ENCODE measurements at places on chromosomes 11 and 22.

DNA sequence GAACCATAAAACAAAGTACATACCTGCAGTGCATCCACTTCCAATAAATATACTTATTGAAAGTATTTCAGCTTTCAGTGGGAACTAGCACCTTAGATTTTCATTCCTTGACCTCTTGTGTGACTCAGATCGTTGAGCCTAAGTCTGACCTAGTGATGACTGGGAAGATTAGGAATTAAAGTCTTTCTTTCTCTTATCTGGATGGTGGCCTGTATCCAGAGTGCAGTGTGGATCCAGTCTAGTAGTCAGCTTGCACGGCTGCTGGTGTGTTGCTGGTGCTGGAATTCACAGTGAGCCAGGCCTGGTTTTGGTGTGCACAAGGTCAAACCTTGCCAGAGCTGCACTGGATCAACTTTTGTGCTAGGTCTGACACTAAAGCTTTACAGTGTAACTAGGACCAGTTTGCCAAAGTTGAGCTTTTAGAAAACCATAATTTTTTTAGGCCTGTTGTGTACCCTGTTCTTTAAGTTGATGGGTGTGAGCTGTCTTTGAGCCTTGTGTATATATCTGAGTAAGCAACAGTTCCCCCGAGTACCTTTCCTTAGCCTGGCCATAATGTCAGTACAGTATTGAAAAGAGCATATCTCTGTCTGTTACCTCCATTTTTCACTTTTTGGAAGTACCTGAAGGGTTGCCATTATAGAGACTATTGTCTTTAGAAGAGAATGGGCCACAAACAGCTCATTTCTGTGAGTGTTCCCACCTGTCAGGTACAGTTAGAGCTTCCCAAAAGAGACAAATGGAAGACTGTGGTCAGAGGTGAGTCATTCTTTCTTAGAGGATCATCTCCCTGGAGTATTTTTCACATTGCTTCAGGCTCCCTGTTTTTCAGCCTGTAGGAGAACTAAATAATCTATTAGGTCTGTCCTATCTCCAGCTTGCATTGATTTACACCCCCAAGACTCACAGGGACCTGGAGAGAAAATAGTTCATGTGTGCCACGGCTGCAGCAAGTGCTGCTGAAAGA is 89.8 kb downstream of the ALX4 start:
- no peak for DNase-seq

DNA sequence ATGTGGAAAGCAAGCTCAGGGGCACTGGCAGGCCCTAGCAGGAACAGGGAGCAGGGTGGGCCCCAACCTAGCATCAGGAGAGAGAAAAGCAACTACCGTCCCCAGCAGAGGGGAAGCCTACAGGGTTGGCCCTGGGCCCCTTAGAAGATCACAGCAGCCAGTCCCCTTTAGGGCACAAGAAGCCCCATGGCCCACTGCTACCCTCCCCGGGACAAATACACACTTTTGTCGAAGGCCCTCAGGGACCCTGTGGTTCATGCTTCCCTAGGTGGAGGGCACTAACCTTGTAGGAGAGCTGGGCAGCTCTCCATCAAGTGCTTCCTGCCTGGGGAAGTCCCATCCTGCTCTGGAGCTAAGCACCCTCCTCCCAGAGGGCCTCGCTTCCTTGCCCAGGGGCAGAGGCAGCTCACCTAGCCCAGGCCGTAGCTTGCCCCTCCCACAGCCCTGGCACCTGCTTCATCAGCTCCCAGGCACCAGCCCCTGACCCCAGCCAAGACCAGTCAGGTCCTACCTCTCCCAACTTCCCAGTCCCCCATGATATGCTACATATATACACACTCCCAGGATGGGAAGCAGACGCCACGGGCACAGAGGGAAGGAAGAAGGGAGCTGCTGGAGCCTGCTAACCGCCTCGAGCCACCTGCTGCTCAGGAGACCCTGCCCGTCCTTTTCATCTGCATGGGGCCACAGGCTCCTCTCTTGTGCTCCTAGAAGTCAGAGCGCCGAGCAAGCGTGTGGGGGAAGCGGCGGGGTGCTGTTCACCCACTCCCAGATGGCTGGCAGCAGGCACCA is 20.1 kb downstream of the SUN2 start:
- no peak for DNase-seq

GRCh38 chr11:57798905-57799559 is 37.4 kb downstream of the CTNND1 start:
- no peak for DNase-seq

GRCh38 chr22:17637490-17638181 is 921 bp upstream of the BCL2L13 start:
- no peak for DNase-seq

GRCh38 chr11:122131126-122131525 is 15.1 kb upstream of the BLID start:
- DNase-seq: no peak

- no peak for DNase-seq
Measured at GRCh38 chr11:57181678-57182305, at the start of gene LRRC55. Gene LRRC55, plus strand, starts transcription at chr11:57181953. Its CDS starts 70 bp downstream, at chr11:57182023.

- no peak for DNase-seq
Measured at GRCh38 chr11:976431-977160, 50.9 kb downstream of the AP2A2 start.

- no peak for DNase-seq
Measured at GRCh38 chr11:32391956-32392553, 43.3 kb downstream of the WT1 start.

- no peak for DNase-seq
Measured at GRCh38 chr11:65316227-65317024, 1.8 kb downstream of the CDC42EP2 start.

DNA sequence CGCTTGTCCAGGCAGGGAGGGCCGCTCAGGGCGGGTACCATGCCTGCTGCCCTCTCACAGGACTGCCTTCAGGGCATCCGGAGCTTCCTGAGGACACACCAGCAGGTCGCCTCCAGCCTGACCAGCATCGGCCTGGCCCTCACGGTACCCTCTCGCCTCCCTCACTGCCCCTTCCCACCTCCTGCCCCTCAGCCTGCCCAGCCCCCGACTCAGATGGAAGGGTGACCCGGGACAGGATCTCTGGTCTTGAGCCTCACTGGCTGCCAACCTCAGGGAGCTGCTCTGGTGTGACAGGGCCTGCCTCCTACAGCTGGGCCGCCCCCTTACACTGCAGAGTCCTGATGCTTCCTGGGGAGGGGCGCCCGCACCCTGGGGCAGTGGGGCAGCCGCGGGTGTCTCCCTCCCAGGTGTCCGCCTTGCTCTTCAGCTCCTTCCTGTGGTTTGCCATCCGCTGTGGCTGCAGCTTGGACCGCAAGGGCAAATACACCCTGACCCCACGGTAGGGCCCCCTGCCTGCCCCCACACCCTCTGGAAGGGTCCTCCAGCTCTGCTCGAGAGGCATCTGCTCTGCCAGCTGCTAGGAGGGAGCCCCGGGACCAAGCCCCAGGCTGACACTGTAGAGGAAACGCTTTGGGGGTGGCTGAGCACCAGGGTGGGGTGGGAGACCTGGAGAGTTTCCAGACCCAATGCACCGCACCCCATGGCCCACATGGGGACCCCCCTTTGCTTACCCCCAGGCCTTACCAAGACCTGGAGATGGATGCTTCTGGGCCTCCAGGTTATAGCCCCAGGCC is 14.6 kb downstream of the TSPAN32 start:
- no peak for DNase-seq

- DNase-seq: no peak
Measured at GRCh38 chr11:5626196-5626595, 1.4 kb downstream of the TRIM34 start.

DNA sequence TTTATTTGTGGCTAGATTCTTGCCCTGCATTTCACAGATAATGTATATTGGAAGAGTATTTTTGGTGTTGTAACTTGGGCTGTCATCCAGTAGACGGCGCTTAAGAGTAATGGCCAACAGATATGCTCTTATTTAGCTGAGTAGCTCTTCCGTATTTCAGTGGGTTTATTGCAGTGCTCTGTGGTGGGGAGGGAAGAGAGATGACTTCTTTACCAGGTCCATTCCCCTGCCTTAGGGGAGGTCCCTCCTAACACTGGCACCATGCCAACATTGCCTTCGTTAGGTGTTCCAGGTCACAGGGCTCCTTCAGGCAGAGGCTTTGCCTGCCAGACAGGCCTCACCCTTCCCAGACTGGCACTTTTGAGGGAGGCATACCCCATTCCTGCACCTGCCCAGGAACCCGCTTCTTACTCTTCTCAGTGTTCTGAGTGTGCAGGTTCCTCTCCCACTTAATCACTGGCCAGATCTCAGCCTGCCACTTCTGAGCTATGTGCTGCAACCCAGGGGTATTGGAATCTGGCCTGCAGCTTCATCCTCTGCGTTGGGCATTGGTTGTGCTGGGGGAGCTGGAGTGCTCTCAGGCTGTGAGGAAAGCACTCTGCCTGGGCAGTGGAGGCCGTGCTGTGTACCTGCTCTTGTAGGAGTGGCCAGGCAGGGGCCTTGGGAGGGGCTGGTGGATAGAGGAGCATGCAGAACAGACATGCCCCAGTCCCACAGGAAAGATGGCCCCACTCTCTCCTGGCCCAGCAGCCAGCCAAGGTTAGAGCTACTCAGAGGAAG is 29.4 kb upstream of the SLN start:
- no peak for DNase-seq

DNA sequence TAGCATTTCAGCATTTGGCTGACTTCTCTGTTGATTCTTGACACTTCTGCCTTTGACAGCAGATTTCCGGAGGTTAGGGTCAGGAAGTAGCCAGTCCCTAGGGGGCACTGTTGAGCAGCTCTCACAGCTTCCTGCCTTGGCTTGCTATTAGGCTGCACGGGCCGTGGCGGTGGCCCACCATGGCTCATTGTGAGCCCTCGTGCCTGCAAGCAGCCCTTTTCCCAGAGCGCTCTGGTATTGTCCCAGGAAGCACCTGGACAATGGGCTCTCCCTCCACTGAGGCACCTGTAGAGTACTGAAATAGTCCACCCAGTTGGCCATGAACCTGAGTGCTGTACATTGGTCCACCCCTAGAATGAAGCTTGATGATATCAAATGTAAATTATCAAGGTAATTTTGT is 100.2 kb upstream of the GAL start:
- DNase-seq: peak; percentile 44

GRCh38 chr11:13661074-13661623 is 7.3 kb upstream of the FAR1 start:
- DNase-seq: no peak

DNA sequence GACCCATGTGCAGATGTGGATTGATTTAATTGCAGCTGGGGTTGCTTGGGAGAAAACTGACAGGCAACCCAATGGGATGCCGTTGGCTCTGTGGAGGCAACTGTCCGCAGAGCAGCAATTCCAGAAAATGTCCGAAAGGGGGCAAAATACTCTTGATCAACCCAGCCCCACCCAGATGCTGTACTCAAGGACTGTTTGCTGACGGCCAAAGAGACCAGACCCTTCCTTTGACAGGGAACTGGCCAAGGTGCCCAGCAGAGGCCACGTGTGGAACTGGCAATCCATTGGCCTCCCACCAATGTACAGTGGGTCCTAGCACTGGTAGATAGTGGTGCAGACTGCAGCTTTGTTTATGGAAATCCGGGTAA is 29.7 kb upstream of the KCNA4 start:
- no peak for DNase-seq

DNA sequence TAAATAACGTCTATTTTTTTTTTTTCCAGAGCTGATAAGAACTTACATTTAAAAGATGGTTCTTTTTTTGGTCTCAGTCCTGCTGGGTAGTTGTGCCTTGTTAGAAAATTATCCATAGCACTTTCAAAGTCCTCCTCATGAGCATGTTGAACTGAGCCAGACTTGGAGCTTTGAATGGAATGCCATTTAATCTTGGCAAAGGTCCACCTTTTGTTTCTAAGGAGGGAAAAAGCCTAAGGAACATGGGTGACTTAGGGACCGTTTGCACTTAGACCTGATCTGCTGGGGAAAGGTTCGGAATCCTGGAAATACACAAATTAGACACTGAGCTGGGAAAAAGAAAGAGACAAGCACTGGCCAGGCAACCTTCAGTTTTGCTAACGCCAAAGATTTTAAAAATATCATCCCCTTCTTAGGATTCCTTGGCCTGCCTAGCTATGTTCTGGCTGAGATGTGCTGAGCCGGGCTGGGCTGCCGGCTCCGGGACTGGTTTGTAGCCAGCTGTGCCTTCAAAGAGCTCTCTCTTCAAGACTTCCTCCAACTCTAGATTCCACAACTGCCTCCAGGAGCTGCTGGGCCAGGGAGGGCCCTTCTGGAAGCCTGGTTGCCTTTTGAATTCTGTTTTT is 67.4 kb downstream of the ENDOD1 start:
- no peak for DNase-seq

DNA sequence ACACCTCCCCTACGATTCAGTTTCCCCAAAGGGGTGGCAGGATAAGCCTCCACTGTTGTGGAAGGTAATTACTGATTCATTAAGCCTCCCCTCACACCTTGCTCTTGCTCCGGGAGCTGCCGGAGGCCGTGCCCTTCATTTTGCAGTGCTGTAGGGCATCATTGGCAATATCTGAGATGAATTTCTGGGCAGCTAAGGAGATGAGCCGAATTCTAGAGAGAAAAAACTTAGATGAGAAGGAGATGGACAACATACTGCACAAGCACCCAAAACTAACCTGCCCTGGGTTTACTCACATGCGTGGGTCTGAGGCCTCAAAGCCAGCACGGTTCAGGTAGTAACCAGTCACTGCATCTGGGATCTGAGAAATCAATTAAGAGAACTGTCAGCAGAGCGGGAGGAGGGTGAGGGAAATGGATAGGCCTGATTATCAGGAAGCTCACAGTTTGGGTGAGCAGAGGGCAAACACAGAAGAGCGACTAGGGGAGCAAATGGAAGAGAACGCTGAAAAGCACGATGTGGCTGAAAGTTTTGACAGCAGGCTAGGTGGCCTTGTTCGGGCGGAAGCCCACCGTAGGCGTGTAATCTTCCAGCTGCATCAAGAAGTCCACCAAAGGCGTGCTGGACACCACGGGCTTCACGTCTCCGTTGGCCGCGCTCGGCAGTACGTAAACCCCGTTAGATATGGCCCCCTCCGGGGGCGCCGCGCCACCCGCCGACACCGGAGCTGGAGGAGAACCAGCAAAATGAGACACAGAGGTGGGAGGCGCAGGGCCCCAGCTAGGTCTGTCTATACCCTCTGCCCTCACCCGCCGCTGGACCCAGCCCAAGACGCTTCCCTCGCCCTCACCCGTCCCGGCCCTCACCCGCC is 689 bp downstream of the TAF10 start:
- DNase-seq: no peak

GRCh38 chr11:75760243-75760642 is 8.3 kb upstream of the DGAT2 start:
- no peak for DNase-seq

DNA sequence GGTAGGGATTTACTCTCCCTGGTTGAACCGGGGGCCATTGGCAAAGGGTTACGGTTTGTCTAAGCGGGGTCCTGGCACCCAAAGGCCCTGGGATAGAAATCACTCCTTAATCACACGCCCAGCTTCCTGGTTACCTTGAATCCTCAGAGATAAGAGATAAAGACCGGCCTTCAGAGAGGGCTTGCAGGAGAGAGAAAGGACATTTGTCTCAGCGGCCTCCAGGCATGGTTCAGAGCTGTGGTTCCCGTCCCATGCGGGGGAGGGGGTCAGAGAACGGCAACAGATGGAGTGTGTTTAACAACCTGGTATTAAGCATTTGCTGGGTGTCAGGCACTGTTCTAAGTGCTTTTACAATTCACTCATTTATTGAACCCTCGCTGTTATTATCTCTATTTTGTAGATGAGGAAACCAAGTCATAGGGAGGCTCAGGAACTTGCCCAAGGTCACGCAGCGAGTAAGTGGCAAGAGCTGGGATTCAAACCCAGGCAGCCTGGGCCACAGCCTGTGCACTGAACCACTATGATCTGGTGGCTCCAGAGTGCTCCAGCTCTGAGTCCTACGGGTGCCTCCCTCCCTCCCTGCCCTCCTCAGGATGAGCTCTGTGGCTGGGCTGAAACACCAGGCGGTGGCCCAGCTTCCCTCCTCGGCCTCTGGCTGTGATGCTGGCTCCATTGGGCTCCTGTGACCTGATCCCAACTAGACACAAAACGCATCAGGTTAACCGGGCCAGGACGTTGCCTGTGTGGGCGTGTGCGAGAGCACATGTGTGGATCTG is 18.6 kb downstream of the LRRC10B start:
- no peak for DNase-seq
